ENCODE measurements at places on chromosomes 7 and 10.

DNA sequence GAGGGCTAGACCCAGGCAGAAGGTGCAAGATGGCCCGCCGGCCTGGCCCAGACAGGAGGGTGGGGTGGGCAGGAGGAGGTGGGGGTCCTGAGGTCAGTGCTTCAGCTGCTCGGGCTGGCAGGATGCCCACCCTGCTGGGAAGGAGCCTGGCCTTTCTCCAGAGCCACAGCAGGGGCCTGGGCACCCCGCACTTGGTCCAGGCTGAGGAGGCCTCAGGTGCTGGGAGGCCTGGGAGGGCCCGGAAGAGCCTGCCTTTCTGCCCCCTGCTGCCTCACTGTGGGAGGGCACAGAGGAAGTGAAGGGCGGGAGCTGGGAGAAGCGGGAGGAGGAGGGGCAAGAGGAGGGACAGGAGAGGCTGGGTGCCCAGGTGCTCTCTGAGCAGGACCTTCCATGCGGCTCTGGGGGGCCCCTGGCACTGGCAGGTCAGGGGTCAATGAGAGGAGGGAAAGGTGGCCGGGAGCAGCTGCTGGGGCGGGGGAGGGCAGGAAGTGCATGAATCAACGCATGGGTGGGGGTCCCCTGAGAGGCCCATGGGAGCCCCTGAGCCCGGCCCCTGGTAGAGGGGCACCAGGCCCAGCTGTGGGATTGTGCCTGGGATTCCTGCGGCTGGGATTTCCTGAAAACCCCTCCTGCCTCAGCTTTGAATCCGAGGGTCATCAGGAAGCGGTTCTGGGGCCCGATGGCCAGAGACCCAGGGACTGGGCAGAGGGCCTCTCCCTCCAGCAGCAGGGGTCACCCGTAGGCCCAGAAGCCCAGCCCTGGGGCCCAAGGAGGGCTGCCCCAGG lies 49.9 kb downstream of the PWWP2B start:
- no peak for DNase-seq

DNA sequence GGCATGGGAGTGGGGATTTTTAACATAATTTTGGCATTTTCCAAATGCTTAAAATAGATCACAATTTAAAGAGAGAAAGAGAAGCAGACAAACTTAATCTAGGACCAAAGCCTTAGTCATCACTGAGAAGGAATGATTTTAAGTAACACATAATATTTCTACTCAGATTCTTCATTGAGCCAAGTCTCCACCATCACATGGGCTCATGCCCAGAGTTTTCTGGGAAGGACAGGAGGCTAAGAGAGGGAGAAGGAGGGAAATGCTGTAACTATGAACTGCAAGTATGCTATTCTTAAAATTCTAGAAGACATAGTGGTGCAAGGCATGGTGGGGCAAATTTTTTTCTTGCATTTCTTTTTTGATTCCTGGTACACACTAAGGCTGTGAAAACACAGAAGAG lies 23.8 kb upstream of the UBE2D1 start:
- DNase-seq, result no peak

GRCh38 chr7:28682801-28683200 lies 270.5 kb downstream of the CREB5 start:
- DNase-seq, result no peak

DNA sequence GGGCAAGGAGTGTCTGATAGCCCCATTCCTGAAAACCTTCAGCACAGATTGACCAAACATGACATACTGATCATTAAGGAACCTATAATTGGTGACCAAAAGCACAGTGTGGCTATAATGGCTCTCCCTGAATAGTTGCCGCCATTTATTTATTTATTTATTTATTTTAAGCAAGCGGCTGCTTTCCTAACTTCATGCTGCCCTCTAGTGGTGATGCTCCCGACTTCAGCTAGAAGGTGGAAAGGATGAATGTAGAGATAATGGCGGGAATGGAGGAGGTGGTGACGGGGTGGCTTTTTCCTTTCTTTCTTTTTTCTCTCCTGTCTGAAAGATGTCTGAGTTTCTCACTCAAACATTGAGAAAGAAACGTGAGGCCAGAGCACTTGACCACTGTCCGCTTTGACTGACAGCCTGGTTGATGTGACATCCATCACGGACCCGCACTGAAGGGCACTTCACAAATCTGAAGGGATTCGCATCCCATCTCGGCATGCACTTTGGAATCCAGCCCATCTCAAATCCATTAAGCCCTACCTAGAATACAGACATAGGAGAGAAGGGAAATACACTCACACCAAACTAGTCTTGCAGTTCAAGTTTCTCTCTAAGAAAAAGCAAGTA lies 1090.1 kb downstream of the KCNMA1 start:
- peak; percentile 82 for DNase-seq

DNA sequence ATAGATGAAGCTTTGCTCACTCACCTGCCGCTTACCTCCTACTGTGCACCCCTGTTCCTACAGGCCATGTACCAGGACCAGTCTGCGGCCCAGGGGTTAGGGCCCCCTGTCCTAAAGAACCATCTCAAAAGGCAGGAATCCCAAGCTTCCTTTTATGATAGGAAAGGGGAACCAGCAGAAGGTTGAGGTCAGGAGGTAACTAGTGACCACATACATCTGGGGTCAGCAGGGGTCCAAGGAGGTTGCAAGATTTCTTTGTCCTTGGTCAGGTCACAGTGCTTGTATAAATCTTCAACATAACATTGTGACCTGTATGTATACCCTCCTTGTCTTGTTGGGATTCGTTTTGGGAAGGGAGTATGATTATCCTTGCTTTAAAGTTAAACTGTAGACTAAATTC lies 73.8 kb downstream of the OAT start:
- DNase-seq, result no peak

DNA sequence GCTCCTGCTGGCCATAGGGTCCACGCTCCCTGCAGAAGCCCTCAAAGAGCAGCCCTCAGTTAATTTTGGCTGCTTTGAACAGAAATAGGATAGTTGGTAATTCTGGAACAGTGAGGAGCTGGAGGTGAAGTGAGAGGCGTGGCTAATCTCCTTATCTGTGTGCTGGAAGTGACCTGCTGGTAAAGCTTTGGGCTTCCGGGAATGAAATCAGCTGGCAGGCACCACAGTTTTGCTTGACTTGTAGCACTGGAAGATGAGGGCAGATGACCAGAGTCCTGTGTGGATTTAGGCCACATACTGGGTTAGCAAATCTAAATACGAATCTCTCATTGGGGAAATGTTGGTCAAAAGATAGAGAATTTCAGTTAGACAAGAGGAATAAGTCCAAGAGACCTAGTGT lies 10.2 kb downstream of the ATP6V0E2 start:
- no peak for DNase-seq

GRCh38 chr10:31669357-31669756 lies 259.3 kb downstream of the ARHGAP12 start:
- DNase-seq, result no peak
